ENCODE measurements at places on chromosomes 7 and 10. TPM values are rescaled to one million over a fixed set of nuclear protein-coding genes. Genes with fewer than 3 reads are reported as not detected.

Gene RADIL
- polyA plus RNA-seq = not detected

DNA sequence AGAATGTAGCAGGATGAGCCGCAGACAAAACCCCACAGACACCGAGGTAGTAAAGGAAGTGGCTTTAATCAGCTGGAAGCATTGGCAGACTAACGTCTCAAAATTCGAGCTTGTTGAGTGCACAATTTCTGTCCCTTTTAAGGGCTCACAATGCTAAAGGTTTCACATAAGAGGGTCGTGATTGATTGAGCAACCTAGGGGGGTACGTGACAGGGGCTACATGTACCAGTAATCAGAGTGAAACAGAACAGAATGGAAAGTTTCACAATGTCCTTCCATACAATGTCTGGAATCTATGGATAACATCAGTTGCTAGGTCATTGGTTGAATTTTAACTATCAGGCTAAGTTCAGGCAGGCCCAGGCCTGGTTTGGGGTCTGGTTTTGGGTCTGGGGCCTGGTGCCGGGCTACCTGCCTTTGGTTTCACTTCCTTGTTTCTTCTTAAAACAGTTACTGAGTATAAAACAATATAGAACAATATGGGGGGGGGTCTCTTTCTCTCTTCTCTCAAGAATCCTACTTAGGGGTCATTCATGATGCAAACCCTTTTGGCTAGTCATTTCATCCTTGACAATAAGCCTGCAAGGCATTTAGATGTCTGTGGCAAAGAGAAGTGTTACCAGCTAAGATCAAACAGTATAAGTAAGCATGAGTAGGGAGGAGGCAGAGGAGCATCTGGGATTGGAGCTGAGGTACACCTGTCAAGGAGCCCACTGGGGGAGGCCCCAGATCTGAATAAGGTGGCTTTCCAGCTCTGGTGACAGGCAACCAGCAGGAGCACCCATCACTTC lies 364.1 kb downstream of the TNS3 start:
- DNase-seq = no peak

Gene AKR1C8
- not detected for polyA plus RNA-seq

Gene TLL2
- 0.24 TPM for polyA plus RNA-seq

GRCh38 chr7:51351661-51352060 lies 35.1 kb upstream of the COBL start:
- DNase-seq = no peak

Gene LLCFC1
- not detected for polyA plus RNA-seq

Gene RPS24
- 993 TPM for polyA plus RNA-seq

DNA sequence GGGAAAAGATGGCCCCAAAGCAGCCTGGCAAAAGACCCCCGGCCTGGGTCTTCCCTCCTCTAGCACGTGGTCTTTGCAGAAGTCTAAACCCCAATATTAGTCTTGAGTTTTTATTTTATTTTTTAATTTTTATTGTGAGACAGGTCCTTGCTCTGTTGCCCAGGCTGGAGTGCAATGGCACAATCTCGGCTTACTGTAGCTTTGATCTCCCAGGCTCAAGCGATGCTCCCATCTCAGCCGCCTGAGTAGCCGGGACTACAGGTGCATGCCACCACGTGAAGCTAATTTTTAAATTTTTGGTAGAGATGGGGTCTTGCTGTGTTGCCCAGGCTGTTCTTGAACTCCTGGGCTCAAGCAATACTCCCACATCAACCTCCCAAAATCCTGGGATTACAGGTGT lies 40.3 kb upstream of the MXI1 start:
- DNase-seq = no peak

DNA sequence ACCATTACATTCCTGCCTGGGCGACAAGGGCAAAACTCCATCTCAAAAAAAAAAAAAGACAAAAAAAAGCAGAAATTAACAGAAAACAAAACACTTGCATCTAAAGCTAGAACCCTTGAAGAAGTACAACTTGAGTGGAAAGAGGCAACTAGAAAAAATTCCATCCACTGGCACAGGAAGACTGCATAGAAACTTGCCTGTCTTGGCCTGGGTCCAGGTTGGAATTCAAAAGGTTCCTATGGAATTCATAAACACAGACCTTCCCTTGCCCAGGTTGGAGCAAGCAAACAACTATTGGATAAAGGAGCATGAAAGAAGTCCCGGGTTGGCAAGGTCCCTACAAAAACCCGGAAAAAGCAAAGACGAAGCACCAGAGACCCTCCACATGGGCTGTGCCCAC lies 69.8 kb downstream of the CCDC71L start:
- no peak for DNase-seq

DNA sequence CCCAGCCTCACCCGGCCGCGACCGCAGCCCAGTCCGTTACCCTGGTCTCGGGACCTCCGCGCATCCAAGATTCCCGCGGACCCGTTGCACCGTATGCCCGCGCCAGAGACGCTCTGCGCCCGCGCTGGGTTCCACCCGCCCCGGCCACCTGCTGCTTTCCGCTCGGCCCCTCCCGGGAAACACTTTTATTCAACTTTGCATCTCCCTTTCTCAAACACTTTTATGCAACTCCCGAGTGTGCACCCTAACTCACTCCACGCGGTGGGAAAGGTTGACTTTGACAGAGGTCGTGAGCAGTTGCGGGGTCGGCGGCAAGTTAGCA lies at the start of gene ODAD2:
TSS of gene ODAD2 (minus strand) at position 126 of the 322 bp plus-strand sequence. CDS start 3,937 bp downstream, outside the sequence.
- no peak for DNase-seq

- peak; percentile 66 for DNase-seq
Measured at GRCh38 chr7:106061301-106061979, 50.7 kb downstream of the SYPL1 start.

DNA sequence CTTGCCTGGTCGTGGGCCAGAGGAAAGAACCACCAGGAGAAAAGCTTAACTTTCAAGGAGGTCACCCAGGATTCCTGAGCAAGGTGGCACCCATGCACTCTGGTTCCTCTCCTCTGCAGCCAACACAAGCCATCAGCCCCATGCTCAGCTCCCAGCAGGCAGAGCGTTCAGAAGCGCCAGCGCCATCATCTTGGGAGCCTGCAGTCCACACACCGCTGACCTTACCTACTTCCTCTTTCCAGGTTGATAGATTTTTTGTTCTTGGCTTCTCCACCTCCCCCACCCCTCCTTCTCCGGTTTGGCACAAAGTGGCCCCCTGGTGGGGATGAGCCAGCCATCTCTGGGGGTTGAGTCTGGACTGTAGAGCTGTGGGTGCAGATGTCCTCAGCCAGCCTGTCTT lies 1.7 kb upstream of the WDR86 start:
- DNase-seq = peak; percentile 44

GRCh38 chr10:44960482-44961229 lies 1.1 kb downstream of the RASSF4 start:
- no peak for DNase-seq

DNA sequence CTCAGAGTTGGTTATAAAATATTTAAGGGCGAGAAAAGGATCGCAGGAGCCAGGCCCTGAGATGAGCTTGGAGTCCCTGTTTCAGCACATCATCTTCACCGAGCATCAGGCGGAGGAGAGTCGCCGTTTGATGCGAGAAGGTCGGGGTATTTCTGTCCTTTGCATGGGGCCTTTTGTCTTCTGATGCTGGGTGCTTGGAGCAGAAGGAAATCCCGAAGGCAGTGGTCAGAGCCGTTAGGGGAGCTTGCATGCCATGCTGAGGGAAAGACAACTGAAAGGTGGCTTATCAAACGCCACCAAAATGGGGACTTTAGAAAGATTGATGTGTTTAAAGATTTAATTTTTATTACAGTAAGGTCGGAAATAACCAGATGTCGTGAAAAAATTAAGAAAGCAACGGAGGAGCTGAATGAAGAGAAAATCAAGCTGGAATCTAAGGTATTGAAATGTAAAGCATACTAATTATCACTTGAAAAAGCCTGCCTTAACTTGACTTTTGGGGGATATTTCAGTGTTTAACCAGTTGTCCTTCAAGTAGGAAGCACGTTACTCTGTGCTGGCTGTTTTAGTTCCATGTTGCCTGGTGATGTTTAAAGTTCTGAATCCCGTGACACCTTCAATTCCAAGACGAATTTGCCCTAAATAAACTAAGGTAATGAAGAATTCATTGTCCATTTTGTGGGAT lies 845 bp downstream of the CCDC172 start:
- no peak for DNase-seq

Gene NAT16
- polyA plus RNA-seq = not detected

DNA sequence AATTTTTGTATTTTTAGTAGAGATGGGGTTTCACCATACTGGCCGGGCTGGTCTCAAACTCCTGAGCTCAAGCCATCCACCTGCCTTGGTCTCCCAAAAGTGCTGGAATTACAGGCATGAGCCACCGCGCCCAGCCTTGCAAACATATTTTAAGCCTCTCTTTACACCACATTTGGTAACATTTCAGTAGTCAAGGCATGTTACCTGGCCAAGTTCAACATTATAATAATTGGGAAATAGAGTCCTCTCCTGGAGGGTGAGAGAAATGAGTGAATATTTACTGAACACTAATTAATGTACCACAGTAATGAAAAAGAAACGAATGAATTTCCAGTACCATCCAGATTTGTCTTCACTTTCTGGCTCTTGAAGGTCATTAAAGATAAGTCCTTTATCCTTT lies 10.0 kb upstream of the CNOT4 start:
- no peak for DNase-seq

GRCh38 chr7:89223900-89224395 lies 428.4 kb upstream of the TEX47 start:
- no peak for DNase-seq

Gene ZSCAN21
- 9.8 TPM for polyA plus RNA-seq

Gene CHAT
- polyA plus RNA-seq = not detected

Gene TBXAS1
- 3.1 TPM for polyA plus RNA-seq

GRCh38 chr10:4343091-4343490 lies 482.9 kb upstream of the AKR1E2 start:
- no peak for DNase-seq

Gene CC2D2B
- not detected for polyA plus RNA-seq

Gene ZNF804B
- polyA plus RNA-seq = not detected

DNA sequence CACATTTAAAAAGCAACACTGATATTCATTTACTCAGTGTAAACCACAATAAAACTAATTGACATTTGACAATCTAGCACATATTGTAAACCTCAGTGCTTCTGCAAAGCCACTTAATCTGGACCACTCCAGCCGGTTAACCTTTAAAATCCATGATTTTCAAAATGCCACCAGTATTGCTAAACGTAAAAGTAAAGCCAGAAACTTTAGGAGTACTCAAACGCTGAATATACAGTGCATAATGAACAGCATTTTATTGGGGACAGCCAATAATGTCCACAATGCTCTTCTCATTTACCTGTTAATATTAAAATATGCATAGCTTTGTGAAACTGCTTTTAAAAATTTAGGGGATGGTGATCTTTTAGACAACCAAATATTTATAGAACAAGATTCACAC lies 10.8 kb downstream of the HNRNPA2B1 start:
- no peak for DNase-seq

- DNase-seq = no peak
Measured at GRCh38 chr10:99523251-99523773, 9.4 kb upstream of the NKX2-3 start.

- DNase-seq = no peak
Measured at GRCh38 chr10:4918236-4918635, 45.0 kb upstream of the AKR1C1 start.

Gene ZNF853
- polyA plus RNA-seq = 3.6 TPM

GRCh38 chr10:126565441-126565840 lies 105.1 kb downstream of the C10orf90 start:
- DNase-seq = no peak

Gene FEZF1
- polyA plus RNA-seq = not detected

- no peak for DNase-seq
Measured at GRCh38 chr7:82714883-82715282, 271.3 kb upstream of the CACNA2D1 start.

- DNase-seq = no peak
Measured at GRCh38 chr7:149286811-149287400, 24.9 kb downstream of the ZNF783 start.

- peak; percentile 9 for DNase-seq
Measured at GRCh38 chr7:129824291-129825208, 128.2 kb downstream of the UBE2H start.

Gene ZNF398
- 9.9 TPM for polyA plus RNA-seq

Gene SMKR1
- polyA plus RNA-seq = not detected

DNA sequence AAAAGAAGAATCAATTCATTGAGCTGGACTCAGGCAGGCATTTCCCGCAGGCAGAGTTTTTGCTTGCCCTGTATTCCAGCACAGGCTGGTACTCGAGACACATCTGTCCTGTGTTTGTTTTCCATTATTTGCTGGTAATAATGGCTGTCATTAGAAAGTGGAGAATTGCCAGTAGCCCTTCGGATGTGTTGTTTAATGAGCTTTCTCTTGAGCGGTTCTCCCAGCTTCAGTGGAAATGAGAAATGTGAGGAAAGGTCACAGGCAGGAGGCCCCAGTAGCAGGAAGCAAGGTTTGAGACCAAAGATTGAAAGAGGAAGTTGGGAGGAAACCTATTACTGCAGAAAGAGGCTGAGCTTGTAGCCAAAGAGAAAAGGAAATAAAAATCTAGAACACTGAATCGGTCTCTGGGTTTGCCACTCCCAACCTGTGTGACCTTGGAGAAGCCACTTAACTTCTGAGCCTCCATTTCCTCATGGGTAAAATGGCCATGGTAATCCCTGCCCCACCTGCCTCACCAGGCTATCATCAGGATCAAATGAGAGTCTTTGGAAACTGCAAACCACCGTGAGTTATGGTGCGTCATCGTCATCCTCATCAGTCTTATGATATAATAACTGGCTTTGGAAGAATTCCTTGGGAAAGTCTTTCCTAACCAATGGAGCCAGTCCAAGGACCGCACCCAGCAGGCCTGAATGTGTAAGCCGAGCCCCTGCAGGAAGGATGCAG lies 67.7 kb downstream of the TACR2 start:
- DNase-seq = peak; percentile 39

GRCh38 chr10:17427666-17428350 lies 26.6 kb downstream of the ST8SIA6 start:
- DNase-seq = no peak

Gene C7orf33
- polyA plus RNA-seq = not detected

Gene CNNM2
- polyA plus RNA-seq = 6.0 TPM

Gene CXCL12
- polyA plus RNA-seq = not detected

All from naive B cell (primary cell).